ENCODE measurements at places on chromosomes 2 and 18.

DNA sequence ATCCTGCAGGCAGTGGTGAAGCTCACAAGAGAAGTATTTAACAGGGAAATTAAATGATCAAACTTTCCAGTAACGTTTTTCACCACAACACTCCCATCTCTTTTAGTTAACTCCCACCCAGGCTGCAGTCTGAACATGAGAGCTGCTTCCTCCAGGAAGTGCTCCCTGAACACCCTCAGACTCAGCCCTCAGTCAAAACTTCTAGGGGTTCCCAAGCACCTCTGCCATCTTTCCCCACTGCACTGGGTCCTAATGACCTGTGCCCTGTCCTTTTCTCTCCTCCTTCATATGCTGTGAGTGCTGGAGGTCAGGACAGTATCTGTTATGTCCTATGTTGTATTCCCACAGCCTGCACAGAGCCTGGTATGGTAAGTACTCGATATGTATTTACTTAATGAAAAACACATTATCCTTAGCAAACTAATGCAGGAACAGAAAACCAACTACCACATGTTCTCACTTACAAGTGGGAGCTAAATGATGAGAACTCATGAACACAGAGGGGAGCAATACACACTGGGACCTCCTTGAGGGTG lies 49.2 kb upstream of the ASPRV1 start:
- DNase-seq, result no peak

GRCh38 chr2:199465390-199465789 lies 7.7 kb upstream of the SATB2 start:
- DNase-seq, result no peak

- DNase-seq, result no peak
Observed at GRCh38 chr2:62527478-62528210, 21.6 kb upstream of the TMEM17 start.

- DNase-seq, result no peak
Observed at GRCh38 chr18:22179631-22180030, 10.2 kb downstream of the GATA6 start.

DNA sequence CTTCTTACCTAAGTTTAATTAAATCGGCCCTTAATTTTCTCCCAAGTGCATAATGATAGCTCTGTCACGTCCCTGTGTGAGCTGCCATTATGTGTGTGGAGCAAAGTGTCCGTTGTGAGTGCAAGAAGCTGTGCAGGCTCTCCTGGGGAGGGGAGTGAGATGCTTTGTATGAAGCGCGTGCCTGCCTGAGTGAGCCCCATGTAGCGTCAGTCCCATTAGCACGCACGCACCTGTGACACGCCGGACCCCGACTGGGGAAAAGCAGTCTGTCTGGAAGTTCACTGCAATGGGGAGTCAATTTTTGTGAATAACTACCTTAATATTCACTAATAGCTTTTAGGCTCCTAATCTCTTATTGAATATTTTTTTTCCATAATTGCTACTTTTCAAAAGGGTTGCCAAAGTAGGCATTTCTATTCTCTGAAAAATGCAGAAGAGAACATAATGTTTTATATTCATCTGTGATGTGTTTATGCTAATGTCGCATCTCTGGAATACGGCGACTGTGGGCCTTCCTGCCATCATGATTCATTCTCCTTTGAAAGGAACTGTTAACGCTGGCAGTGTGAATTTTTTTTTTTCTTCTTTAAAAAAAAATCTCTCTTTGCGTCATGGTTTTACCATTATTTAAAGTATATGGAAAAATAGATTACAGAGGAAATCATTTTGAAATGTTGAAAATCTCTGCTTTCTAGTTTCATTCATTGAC lies 157.7 kb downstream of the COL4A4 start:
- no peak for DNase-seq

DNA sequence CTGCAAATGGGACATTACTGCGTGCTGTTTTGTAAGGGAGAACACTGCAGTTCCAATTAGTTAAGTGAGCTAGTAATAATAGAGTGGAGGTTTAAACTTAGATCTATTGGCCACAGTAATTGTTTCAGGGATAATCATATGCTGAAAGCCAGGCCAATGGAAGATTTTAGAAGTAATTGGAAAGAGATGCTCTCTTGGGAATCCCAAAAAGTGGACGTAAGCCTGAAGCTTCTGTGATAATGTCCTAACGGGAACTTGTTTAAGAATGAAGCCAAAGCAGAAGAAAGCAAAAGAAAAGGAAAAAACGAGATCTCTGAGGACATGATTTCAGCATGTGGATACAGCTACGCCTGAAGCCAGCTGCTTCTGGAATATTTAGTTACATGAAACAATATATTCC lies 594.6 kb downstream of the SLC4A3 start:
- no peak for DNase-seq

- DNase-seq, result no peak
Observed at GRCh38 chr18:37428288-37428974, 137.2 kb downstream of the CELF4 start.

DNA sequence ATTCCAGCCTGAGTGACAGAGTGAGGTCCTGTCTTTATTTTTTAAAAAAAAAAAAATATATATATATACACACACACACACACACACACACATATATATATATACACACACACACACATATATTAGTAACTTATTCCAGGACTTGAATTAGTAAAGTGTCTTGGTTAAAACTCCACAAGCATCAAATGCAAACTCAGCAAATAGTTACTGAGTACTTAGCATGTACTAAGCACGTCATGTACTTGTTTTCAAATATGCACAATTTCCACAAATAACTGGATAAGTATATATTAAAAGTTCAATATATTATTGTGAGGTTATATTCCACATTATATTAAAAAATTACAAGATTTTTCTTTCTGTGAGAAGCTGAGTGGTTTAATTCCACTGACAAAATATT lies 304.7 kb downstream of the ZEB2 start:
- DNase-seq, result no peak

- DNase-seq, result no peak
Observed at GRCh38 chr18:57446322-57446721, 11.1 kb downstream of the ONECUT2 start.

GRCh38 chr2:102094917-102095316 lies 47.6 kb upstream of the IL1R1 start:
- no peak for DNase-seq

GRCh38 chr18:23541349-23542093 lies 38.2 kb downstream of the RMC1 start:
- no peak for DNase-seq

GRCh38 chr2:174974131-174974530 lies 31.1 kb downstream of the CHN1 start:
- no peak for DNase-seq

GRCh38 chr2:148013876-148014275 lies 6.7 kb downstream of the ORC4 start:
- no peak for DNase-seq

DNA sequence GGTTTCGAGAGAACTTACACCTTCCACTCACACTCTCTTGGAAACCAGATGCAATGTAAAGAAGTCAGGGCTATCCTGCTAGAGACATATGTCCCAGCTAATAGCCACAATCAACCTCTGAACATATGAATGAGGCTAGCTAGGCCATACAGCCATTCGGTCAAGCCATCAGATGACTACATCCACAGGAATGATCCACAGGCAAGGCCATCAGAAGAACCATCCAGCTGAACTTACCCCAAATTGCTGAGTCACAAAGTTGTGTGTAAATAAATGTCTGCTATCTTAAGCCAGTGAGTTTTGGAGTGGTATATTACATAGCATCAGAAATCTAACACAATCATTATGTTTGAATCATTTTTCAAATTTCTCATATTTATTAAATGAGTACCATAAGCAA lies 5.2 kb upstream of the SPAST start:
- no peak for DNase-seq

- no peak for DNase-seq
Observed at GRCh38 chr2:174580951-174581350, 16.7 kb downstream of the WIPF1 start.

- no peak for DNase-seq
Observed at GRCh38 chr2:47497843-47498460, 95.0 kb downstream of the MSH2 start.

- DNase-seq, result no peak
Observed at GRCh38 chr2:99389371-99389770, 52.2 kb downstream of the EIF5B start.

DNA sequence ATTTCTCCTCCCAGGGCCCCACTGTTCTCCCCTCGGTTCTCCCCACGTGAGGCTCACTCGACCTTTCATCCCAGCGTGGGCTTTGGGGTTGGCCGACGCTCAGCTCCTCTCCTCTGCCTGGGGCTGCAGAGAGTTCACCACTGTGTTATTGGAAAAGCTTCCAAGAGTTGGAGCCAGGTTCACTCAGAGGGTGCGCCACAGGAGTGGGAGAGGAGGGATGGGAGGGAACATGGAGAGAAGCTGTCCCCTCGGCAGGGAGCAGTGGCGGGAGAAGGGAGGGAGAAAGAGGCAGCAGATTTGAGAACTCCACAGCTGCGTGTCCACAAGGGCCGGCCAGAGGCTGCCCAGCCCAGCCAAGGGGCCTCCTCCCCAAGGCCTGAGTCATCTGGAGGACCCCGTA lies 197.1 kb upstream of the SMAD2 start:
- DNase-seq, result no peak

DNA sequence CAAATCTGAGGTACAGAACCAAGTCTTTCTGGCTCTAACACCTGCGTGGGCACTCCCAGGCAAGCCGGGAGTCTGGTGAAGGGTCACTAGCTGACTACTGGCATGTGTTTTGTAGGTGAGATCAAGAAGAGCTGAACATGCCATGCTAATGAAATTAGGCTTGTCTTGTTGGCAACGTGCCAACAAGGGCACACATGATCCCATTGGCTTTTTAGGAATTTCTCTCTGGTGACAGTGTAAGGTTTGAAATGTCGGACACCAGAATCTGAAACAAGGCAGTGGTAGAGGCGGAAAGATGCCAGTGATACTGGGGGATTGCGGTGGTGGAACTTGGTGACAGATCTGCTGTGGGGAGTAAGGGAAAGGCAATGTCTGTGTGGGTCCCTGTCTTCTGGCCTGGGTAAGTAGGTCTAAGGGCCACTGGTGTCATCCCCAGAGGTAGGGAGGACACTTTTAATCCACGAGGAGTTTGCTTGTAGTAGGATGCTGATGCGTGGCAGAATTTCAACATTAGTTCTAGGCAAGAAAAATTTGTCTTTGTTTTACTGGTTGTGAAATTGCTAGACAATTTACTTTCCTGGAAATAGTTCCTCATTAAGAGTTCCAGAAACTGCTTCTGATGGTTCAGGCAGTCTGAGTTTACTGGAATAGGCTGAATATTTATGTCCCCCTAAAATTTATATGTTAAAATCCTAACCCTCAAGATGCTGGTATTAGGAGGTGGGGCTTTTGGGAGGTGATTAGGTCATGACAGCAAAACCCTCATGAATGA lies 52.6 kb upstream of the ACMSD start:
- no peak for DNase-seq

- DNase-seq, result no peak
Observed at GRCh38 chr2:132681766-132682165, 11.8 kb upstream of the LYPD1 start.
